ENCODE measurements at places on chromosomes 2 and 18.

- no peak for DNase-seq
Observed at GRCh38 chr2:212176151-212176550, 362.5 kb downstream of the ERBB4 start.

DNA sequence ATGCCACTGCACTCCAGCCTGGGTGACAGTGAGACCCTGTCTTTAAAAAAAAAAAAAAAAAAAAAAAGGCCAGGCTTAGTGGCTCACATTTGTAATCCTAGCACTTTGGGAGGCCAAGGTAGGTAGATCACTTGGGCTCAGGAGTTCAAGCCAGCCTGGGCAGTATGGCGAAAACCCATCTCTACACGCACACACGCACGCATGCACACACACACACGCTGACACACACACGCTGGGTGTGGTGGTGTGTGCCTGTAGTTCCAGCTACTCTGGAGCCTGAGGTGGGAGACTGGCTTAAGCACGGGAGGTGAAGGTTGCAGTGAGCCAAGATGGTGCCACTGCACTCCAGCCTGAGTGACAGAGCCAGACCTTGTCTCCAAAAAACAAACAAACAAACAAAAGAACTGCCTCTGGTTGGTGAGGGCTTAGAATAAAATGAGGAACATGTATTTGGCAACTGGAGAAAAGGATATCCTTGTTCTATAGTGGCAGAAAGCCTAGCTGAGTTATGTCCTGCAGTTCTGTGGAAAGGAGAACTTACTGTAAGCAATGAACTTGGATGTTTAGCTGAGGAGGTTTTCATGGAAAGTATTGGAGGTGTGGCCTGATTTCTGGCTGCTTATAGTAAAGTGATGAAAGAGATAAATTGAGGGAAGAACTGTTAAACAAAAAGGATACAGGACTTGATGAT is 34.0 kb downstream of the HAT1 start:
- DNase-seq = no peak

GRCh38 chr18:9724797-9725585 is 16.9 kb downstream of the RAB31 start:
- DNase-seq = no peak

DNA sequence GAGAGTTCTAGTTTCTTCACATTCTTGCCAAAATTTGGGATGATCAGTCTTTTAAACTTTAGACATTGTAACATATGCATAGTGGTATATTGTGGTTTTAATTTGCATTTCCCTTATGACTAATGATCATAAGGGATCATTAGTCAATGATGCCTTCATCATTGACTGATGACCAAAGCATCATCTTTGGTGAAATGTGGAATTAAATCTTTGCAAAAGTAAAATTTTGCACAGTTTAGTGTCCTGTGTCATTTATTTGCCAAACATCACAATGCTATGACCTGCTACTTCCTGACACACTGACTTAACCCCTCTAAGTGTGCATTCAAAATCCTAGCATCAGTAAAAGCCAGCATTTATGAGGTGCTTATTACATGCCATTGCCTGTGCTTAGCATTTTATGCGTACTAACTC is 58.9 kb upstream of the SLC1A4 start:
- DNase-seq = no peak

DNA sequence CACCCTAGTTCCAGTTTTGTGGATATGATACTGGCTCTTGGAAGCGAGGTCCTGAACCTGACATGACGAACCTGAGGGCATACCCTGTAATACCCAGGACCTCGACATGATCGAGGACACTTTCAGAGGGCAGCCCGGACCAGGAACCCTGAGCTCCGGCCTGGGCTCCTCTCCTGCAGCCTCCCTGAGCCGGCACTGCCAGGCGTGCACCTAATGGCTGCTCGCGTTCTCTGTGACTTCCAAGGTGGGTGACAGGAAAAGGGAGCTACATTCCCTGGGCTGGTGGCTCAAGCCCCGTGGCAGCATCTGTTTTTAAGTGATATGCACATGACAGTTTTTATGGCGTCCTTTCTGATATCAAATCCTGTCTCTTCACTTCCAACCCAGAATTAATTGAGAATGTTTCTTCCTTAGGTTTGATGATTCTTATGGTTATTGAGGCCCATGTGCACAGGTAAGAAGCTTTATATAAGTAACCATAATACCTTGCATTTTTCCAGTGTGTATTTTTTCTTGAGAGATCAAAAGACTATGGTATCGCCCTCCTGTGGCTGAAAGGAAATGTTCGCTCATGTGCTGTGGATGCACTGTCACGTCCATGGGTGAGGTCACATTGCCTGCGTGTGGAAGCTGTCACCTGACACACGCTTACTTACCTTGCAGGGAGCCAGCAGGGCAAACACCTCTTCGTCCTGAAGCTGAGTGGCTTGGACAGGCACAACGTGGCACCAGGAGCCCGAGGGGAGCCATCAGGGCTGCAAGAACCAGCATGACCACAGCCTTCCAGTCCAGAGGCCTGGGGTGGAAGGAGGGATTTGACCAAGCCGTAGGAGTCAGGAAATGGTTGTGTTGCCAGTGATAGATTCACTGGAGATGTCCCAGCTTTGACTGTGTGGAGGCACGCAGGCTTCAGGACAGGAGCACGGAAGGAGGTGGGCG is 367.4 kb upstream of the MYT1L start:
- DNase-seq = no peak

- DNase-seq = no peak
Observed at GRCh38 chr18:49025767-49026500, 75.2 kb upstream of the SMAD7 start.

DNA sequence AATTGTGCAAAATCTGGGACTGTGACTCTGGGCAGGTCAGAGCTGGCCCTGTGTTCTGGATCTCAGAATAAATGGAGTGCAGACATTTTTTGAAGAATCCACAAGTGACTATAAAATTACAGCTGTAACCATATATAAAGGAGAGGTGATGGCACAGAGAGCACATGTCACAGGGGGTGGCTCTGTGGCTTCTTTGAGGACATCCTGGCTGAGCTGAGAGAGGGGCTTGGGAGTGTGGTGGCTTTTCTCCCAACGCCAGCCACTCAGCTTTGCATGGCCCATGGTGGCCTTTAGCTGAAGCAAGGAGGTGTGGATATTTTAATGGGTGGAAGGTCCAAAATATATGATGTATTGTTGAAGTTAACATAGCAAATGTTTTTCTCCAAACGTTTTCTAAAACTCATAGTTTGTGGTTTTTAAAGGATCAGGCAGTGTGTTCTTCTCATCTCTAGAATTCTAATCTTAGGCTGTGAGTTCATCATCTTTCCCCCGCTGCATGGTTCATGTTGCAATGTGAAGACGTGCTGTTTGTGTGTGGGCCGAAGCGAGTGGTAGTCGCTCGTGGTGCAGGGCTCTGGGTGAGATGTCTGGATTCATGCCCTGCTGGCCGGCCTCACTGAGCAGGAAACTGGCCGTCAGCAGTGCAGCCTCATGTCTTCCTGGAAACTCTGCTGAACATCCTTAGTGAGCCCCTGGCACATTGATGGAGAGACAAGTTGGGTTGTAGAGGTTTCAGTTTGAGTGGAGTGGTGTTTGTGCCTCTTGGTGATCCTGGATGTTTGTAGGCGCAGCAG is 109.9 kb downstream of the ZNF236 start:
- peak; percentile 40 for DNase-seq

DNA sequence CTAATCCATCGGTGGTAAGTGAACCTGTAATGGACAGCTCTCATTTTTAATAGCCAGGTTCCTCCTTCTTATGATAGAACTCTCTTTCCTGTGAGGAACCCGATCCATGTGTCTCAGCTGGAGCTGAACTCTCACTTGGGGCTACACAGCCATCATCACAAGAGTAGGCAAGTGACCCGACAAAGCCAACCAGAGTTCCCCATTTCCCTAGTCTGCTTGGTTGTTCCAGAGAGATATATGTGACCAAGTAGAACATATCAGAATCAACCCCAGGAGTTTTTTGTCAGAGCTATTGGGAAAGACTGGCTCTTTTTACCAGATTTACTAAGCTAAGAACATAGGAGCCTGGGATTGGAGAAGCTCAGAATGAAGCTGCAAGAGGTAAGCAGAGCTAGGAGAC is 14.6 kb upstream of the HNRNPLL start:
- no peak for DNase-seq

DNA sequence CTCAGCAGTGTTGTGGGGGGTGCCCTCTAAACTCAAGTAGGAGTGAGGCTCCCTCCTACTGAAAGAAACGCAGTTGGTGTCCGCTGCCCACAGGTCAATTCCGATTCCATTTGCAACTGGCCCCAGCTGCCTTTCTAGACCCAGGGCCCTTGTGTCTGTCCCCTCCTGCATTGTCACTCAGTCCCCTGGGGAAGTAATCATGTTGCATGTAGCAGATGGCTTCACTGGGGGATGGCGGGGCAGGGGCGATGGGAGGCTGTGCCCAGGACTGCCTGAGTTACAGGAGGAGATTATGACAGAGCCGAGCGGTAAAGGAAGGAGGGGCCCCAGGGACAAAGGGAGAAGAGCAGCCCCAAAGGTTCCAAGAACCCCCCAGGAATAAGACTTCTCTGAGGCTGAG is 62.5 kb upstream of the SH3RF3 start:
- DNase-seq = no peak

- no peak for DNase-seq
Observed at GRCh38 chr2:147559070-147559725, 285.6 kb upstream of the ACVR2A start.
